ENCODE measurements at places on chromosomes 1 and 21.

DNA sequence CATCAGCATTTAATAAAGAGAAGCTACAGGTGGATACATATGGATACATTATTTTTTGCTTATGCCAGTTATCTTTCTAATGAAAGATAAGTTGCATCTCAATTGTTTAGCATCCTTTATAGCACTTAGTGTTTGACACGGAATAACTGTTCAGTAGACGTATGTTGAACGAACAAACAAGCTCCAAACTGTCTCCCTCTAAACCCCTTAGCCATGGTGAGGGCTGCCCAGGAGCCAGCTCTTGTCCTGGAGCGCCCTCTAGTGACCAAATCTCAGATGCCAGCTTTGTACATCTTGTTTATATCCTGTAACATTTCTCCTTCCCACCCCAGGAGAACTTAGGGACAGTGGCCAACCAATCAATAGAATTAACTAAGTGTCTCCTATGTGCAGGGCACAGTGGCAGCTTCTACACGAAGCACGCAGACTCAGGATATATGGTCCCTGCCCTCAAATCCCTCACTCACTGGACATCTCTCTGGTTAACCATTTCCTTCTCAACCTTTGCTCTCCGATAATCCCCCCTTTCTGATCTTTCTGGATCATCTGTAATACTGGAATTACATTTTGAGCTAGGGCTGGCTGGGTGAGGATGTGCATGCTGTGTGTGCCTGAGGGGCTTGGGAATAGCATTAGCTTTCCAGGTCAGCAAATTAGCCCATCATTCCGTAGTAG, 22.9 kb downstream of the KCNA10 start:
- peak; percentile 67 for DNase-seq

- no peak for DNase-seq
Observed at GRCh38 chr1:240468656-240469055, 143.3 kb downstream of the GREM2 start.

- no peak for DNase-seq
Observed at GRCh38 chr1:67889953-67890567, 56.8 kb upstream of the GNG12 start.

DNA sequence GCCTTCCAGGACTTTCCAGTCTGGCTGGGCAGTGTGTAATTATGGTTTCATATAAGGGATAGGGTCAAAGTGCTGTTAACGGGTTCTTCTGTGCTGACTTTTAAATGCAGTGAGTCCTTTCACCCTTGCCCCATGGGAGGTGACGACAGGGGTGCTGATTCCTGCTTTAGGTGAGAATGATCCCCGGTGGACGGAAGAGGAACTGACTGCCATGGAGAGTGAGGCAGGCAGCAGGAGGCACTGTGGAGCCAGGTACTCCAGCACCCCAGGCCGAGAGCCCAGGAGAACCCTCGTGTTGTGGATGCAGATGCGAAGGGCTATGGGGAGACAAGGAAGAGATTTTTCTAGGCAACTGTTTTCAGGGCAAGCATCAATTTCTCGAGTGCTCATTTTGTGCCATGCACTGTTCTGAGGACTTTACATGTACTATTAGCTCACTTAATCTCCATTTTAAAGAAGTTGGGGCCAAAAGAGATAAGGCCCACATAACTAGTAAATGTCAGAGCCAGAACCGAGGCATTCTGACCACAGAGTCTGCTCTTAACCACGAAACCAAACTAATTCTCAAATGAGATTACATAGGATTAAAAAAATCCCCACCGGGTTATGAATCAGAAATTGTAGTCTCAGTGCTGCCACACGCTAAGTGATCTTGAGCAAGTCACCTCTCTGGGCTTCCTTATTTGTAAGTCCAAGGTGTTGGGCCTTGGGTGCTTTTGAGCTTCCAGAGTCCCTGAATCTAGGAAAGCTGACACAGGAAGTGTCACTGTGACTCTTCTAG, 28.2 kb downstream of the STPG1 start:
- DNase-seq, result no peak

GRCh38 chr1:89546082-89546889, 21.7 kb downstream of the LRRC8B start:
- DNase-seq, result no peak
